Nucleus accumbens (tissue), 56 donors: ENCODE measurements at places on chromosomes 11 and 22.

- no peak for DNase-seq
Observed at GRCh38 chr22:25174888-25175411, 24.7 kb upstream of the CRYBB3 start.

- no peak for DNase-seq
Observed at GRCh38 chr22:21963286-21963685, 10.6 kb upstream of the PPM1F start.

DNA sequence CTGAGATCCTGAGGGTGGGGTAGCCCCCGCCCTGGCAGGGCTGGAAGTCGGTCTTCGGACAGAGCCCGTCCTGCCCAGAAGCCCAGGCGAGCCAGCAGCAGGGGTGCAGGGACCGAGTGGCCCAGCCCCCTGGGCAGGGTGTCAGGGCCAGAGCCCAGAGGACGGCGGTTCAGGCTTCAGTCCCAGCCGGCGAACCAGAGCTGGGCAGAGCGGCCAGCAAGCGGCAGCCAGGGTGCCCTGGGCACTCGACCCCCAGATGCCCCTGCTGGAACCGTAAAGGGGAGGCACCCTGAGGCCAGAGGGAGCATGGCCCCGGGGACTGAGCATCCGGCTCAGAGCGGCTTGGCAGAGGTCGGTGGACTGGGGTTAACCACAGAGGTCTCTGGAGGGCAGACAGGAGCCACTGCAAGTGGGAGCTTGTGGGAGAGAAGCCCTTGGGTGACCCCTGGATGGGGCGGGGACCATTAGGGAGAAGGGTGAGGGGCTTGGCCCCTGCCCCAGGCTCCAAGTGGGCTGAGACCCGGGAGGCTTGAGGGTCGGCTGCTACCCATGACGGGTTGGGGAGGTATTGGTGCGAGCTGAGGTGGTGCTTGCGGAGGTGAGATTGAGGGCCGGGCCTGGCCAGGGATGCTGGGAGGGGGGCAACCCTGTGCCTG, 15.9 kb downstream of the LSP1 start:
- DNase-seq: no peak

- DNase-seq: no peak
Observed at GRCh38 chr11:108853864-108854263, 189.0 kb downstream of the DDX10 start.

GRCh38 chr11:7603031-7603781, 70.1 kb downstream of the CYB5R2 start:
- DNase-seq: no peak

GRCh38 chr22:27747396-27748221, 53.9 kb downstream of the MN1 start:
- no peak for DNase-seq

- no peak for DNase-seq
Observed at GRCh38 chr22:46618667-46619066, 1.5 kb upstream of the GRAMD4 start.

DNA sequence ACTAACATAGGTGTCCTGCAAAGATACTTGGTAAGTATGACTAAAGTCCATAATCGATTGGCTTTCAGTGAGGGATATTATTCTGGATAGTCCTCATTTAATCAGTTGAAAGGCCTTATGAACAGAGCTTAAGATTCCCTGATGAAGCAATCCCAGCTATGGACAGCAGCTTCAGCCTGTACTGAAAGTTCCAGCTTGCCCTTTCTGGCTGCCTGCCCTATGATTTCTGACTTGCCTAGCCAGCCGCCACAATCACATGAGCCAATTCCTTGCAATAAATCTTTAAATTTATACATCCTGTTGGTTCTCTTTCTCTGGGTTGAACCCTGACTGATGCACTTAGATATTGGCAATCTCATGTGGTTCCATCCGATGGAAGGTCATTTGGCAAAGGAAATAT, 759.0 kb upstream of the API5 start:
- DNase-seq: no peak
